ENCODE measurements at places on chromosomes 12 and 14.

- DNase-seq = no peak
These were observed 15.2 kb downstream of the FBXO33 start for GRCh38 chr14:39417014-39417413.

GRCh38 chr12:121570467-121571283 is 10.1 kb downstream of the KDM2B start:
- DNase-seq = no peak

DNA sequence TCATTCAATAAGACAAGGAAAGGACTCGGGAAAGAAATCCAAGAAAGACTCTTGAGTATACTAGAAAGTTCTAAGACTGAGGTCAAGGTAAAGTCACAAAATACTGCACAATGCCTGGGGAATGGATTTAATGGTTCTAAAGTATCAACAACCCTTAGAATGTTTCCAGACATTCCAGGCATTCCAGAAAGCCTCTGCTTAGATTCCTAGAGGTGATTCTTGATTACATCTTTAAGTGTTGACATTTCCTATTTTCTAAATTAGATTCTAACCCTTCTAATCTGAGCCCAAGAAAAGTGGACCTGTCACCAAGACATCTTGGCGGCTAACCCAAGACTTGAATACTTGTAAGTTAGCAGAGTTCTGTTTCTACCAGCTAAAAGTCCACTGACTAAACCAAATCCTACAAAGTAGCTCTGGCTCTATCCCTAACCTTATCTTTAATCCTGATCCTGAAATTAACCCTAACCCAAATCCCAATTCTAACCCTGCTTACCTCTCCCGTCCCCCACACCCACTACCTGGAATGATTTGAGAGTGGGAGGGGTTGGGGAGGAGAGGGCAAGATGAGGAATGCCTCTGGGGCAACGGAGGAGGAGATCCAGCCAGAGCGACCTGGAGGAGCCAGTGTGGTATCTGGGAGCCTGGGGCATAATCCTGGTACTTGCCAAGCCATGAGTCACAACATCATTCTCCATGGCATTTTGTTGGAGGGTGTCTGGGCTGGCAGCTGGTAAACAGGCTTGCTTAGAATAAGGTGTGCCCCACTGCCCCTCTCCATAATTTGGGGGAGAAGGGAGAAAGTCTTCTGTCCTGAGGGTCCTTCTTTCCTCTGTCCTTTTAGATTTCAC is 93.4 kb upstream of the HOXC13 start:
- no peak for DNase-seq

GRCh38 chr14:50067723-50068495 is 48.5 kb downstream of the VCPKMT start:
- no peak for DNase-seq

DNA sequence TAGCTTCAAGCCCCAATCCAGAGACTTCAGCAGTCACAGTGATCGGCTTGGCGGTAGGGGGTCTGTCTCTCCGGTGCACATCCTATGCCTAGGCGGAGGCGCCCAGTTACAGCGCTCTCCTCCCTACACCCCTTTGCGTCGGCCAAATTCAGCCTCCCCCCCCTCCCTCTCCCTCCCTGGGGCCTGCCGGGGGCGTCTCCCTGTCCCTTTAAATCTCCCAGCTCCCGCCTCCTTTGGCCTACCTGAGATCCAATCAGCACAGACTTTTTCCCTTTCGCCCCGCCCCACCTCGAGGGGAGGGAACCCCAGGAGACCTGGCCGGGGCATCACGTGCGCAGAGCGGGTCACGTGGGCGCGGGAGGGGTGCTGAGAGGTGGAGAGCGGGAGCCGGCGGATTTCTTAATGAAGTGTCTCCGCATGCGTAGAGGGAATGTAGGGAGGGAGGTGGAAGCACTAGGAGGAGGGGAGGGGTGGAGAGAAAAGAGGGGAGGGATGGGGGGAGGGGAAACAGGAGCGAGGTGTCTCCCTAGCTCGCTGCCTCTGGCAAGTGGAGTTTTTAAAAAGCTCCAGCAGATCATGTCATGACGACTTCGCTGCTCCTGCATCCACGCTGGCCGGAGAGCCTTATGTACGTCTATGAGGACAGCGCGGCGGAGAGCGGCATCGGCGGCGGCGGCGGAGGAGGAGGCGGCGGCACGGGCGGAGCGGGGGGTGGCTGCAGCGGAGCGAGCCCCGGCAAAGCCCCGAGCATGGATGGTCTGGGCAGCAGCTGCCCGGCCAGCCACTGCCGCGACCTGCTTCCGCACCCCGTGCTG is at the start of gene HOXC13:
TSS of gene HOXC13 (plus strand) at position 506 of the 815 bp plus-strand sequence. CDS start at position 582, 76 bp downstream.
- DNase-seq = peak; percentile 40

GRCh38 chr14:87529081-87529480 is 463.9 kb downstream of the GALC start:
- no peak for DNase-seq

DNA sequence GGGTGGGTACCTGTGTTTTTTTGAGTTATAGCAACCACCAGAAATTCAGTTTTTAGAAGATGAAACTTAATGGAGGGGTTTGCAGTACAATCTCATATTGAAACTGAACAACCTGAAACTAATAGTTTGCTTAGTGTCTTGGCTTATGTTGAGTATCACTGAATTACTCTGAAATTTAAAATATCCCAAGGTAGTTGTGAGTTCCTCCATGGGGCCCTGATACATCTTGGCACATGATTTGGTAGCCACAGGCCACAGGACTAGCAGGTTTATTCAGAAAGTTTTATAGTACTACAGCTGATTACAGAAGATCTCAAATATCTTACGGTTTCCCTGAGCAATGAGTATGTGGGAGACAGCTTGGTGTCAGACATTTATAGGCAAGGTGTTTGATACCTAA is 10.4 kb downstream of the PTGES3 start:
- DNase-seq = no peak

DNA sequence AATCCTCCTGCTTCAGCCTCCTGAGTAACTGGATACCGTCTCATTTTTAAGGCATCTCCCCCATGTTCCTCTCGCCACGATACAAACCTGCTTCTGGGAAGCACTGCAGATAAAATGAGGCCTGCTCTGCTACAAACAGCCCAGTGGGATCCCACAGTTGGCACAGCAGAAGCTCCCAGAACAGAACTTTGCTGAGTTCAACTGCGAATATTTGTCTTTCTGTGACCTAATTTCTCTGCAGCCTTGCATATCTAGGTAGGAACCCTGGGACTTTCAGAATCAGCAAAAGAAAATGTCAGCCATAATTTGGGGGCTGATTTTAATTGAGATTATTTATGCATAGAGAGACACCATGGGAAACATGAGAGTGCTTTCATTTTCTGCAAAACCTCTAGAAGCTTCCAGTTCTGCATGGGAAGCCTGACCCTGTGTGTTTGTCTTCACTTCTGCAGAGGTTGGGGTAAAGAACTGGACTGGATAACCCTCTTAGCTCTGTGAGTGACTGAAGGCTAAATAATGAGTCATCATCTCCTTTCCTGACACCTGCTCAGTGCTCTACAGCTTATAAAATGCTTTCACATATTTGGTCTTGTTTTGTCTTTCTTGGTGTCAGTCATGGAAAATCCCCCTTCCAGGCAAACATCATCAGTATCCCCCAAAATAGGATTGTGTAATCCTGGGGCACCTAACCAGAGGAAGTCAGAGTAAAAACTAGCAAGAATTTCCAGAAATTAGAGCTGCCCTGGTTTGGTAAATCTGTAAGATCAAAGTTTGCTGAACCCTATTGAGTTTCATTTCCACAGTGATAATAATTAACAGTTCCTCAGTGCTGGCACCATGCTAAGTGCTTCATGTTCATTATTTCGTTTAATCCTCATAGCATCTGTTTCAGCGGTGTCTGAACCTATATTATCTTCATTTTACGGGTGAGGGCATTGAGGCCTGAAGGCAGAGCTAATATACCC is 185.8 kb downstream of the SLC15A4 start:
- peak; percentile 2 for DNase-seq

GRCh38 chr14:96156804-96157760 is 47.6 kb upstream of the BDKRB2 start:
- no peak for DNase-seq

DNA sequence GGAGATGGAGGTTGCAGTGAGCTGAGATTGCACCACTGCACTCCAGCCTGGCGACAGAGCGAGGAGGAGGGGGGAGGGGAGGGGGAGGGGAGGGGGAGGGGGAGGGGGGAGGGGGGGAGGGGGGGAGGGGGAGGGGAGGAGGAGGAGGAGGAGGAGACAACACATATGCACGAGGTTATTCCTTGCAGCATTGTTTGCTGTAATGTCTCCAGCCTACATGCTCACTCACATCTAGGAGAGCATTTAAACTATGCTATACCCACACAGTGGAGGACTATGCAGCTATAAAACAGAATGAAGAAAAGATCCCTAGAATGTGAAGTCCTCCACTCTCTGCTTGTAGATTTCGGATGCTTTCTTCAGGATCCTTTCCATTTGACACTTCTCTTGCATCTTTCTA is 3.5 kb upstream of the HIGD1C start:
- DNase-seq = no peak

DNA sequence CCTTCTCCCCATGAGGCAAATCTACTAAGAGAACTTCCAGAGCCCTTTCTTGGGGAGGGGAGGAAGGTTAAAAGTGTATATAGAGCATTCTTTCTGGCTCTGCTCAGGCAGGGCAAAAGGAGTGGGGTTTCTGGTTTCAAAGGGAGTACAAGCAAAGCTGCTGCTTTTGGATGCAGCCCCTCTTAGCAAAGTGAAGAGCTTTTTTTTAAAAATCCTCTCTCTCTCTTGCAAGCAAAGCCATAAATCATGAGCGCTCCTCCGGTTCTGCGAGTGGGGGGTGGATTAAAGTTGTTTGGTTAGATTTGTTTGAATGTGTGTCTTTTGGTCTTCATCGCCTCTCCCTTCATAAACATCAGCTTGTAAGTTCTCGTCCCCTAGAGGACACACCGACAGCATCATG is 546.6 kb upstream of the TBX3 start:
- no peak for DNase-seq

DNA sequence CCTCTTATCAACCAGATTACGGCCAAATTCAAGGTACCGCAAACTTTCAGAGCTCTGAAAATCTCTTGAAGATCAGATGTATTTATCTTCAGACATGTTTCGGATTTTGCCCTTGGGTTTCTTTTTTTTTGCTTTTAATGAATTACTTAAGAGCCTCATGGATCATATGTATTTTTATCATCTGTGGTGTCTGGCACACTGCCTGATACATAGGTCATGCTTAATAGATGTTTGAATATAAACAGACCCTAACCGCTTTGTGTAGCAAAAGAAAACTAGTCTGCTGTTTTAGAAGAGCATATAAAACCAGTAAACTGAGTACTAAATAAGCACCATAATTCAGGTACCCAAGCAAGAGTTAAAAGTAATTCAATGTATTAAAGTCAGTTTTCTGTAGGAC is 20.1 kb upstream of the TBK1 start:
- DNase-seq = no peak

GRCh38 chr14:64806202-64806861 is 73.4 kb downstream of the SPTB start:
- no peak for DNase-seq

- no peak for DNase-seq
These were observed 336.1 kb downstream of the MED13L start for GRCh38 chr12:115941362-115941761.

DNA sequence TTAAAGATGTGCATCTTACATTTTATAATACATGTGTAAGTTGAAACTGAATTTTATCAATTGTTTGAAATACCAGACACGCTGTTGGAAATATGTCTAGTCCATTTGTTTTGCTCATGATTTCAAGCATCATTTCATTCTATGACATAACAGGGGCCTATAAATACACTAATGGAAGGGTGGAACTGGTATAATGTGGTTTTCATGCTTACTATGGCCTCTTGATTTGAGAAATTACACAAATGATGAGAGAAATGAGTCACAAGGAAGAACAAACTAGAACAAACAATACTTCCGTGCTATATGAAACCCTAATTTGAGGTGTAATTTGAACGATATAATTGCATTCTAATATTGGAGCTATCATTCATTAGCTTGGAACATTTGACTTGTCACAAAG is 663.4 kb downstream of the SLC16A7 start:
- no peak for DNase-seq

DNA sequence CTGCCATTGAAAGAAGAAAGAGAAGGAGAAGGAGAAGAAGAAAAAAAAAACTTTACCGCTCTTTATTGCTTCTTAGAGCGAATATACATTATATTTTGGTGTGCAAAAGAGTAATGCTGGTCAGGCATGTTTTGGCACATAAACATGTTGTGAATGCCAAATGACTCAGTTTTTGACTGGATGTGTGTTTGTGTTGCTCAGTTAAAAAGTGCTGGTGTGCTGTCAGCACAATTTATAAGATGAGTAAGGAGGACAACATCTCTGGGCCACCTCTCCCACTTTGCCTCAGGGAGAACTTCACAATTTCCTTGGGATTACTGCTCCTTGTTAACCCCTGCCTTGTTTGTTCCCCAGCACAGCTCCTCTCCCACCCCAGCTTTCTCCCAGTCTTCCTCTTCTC is 584.8 kb downstream of the ETNK1 start:
- no peak for DNase-seq

DNA sequence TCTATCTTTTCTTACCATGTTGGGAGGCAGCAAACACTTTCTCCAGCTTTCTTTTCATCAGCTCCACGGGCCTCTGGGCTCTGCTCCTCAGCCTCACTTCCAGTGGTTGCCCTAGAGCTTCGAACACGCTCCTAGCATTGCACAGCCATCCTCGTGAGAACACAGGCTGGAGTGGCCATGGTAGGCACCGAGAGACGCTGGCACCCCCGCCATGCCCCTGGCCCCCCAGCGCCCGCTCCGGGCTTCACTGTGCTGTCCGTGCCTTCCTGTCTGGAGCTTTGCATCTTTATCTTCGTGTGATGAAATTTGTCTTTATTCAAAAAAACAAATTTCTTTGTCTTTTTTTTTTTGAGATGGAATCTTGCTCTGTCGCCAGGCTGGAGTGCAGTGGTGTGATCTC is 352.2 kb downstream of the TMEM121 start:
- DNase-seq = no peak

DNA sequence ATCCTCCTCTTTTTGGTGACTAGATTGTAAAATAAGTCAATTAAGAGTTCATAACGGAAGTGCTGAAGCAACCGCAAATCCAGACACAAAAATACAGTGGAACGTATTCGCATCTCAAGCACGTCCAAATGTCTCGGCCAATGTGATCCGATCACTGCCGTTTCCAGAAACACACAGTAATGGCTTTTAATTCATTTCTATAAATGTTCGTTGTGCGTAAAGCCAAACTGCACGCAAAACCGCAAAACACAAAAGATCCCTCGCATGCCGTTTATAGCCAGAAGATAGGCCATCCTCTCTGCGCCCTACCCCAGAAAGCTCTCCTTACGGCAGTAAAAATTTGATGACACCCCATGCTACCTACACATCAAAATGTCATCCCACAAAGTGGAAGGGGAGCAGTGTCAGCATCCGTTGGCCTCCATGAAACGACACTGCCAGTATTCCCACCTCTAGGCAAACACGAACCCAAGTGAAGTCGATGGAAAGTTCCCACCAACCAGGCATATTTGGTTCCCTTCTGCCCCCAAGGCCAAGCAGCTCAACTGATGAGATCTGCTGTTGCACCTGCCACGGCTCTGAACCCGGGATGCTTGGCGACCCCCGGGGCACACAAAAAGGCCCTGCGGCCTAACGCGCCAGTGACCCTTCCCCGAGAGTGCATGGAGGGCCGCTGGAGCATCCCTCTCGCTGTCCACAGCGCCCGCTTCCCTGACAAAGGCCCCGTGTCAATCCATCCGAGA is 1.4 kb downstream of the HECTD4 start:
- DNase-seq = peak; percentile 12

GRCh38 chr12:50647479-50647878 is 116.4 kb upstream of the ATF1 start:
- no peak for DNase-seq

All from RPMI8226 (cell line).